Kidney epithelial cell (primary cell): ENCODE measurements at places on chromosomes 6 and 20. TPM values are rescaled to one million over a fixed set of nuclear protein-coding genes. Genes with fewer than 3 reads are reported as not detected.

- DNase-seq, result no peak
Observed at GRCh38 chr20:61299618-61300017, 47.6 kb downstream of the CDH4 start.

GRCh38 chr20:25022680-25023079, 30.1 kb upstream of the APMAP start:
- no peak for DNase-seq

NKX2-2 gene
- not detected in 2 replicates for total RNA-seq

DNA sequence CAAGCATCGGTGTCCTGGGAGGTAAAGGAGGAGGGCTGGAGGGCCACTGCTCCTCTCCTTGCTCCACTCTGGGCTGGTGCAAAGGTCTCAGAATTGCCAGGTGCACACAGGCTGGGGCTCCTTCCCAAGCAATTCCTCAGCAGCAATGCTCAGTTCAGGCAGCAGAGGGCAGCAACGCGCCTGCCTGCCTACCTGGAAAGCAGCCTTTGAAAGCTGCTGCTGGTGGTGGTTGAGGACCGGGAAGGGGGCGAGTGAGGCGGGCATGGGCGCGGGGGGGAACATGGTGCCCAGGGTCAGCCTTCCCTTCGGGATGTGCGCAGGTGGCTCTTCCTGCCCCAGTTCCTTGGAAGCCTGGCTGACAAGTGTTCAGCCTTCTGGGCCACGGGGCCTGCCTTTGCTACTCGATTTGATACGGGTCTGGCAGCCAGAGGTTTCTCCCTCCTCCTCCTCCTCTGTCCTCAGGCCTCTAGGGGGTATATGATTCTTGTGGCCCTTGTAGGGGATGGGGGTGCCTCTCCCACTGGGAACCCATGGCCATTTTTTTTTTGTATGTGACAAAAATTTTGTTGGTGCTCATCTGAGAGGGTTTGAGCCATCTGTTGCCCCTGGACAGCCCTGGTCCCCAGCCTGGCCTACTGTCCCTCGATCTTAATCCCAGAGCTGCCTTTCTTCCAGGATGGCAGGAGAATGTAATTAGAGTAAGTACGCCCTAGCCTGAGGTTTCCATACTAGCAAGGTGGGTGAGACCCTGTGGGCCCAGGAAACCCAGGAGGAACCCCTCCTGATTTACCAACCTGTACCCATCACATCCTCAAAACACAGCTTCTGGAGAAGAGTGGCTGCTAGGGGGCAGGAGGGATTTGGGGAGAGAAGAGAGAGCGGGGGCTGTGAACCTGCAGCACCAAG, 20.1 kb downstream of the MRPS18A start:
- DNase-seq, result no peak

GRCh38 chr6:68559070-68559469, 76.0 kb upstream of the ADGRB3 start:
- no peak for DNase-seq

DNA sequence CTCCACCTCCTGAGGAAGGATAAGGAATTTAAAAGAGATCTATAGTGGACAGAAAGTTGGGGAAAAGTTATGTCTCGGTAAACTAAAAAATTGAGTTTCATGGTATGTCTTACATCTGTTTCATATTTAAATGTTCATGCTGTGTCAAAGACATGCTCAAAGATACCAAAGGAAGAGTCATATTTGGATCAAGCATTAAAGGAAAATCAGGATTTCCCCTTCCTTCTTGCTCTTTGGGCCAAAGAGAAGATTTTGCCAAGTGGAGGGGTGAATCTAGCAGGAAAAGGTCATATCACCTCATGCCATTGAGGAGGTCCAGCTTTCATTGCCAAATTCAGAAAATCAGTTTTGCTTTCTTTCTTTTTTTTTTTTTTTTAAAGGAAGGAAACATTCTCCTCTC, 192.4 kb downstream of the OGFRL1 start:
- no peak for DNase-seq

GRCh38 chr20:32583581-32584070, 1.5 kb downstream of the NOL4L start:
- no peak for DNase-seq

DDX43 gene
- total RNA-seq, result 1.1 and 1.2 TPM in 2 replicates

SCRT2 gene
- total RNA-seq, result not detected in 2 replicates
